ENCODE measurements at places on chromosomes 3 and 15.

GRCh38 chr15:43493703-43494472 is 932 bp upstream of the TP53BP1 start:
- DNase-seq, result no peak

DNA sequence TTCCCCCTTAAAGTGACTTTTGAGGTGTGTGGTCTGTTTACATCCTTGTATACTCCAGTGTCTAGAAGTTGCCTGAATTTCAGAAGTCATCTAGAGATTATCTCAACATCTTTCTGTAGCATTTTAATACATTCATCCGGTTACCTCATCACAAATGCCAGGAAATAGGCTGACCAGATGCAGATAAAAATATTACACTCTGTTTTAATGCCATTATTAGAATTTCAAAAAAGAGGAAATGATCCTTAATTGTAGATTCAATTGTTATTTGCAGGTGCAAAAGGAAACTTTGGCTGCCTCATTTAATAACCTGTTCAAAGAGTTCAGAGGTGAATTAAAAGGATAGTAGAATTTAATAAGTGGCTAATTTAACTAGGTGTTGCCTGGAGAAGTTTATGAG is 290.9 kb downstream of the C3orf38 start:
- DNase-seq, result no peak

DNA sequence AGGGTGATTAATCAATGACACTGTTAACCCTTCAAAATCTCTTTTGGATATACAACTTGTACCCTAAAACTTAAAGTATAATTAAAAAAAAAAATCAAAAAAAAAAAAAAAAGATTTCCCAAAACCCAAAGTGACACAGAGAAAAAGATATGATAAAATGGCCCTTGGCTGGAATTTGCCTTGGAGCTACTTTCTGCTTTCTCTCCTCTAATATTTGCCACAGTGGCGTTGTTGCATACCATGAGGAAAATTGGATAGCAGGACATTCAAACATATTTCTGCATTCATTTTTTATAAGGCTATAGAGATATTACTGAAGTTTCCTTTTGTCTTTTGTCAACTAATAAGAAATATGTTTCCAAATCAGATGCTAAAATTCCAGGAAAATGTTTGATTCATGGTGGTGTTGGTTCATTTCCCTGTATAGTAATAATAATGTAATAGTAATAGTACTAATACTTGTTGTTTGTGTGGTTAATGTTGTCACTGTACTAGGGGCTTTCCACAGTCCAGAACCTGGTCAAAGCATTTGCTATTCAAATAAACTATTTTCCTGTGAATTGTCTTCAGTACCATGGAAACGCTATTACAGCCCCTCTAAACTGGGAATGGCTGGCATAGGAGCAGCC is 441.3 kb upstream of the THBS1 start:
- no peak for DNase-seq

DNA sequence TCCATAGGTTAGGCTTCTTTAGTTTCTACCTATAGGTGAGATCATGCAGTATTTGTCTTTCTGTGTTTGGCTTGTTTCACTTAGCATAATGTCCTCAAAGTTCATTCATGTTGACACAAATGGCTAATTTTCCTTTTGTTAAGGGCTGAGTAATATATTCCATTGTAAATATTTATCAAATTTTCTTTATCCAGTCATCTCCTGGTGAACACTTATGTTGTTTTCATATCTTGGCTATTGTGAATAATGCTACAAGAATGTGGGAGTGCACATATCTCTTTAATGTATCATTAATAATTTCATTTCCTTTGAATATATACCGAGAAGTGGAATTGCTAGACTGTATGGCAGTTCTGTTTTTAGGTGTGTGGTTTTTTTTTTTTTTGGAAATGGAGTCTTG is 250.9 kb upstream of the SEMA6D start:
- DNase-seq, result no peak

DNA sequence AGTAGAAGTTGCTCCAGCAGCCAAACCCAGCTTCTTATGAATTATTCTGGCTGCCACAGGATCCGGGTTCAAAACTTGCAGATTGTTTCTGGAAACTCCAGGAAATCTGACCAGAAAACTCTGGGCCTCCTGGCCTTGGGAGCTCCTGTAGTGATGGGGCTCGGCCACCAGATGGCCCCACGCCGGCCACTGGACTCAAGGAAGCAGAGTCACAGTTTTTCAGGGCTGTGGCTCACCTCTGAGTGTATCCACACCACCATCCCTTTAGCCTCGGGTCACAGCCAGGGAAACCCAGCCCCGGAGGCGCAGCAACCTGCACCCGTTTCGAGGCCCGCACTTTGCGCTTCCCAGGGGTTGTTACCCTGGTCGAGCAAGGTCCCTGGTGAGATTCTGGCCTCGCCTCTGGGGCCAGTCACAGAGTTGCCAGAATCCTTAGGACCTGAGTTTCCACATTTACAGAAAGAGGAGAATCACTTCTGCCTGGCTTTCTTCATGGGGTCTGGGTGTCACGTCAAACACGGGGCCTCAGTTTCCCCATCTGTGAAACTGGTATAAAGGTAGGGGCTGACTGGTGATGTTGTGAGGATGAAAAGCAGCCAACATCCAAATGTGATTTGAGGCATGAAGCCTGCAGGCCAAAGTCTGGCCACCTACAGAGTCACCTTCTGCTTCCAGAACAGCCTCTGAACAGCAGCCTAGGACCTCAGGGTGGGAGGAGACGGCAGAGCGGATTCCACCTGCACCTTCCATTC is 53.5 kb upstream of the LCTL start:
- DNase-seq, result peak; percentile 28

DNA sequence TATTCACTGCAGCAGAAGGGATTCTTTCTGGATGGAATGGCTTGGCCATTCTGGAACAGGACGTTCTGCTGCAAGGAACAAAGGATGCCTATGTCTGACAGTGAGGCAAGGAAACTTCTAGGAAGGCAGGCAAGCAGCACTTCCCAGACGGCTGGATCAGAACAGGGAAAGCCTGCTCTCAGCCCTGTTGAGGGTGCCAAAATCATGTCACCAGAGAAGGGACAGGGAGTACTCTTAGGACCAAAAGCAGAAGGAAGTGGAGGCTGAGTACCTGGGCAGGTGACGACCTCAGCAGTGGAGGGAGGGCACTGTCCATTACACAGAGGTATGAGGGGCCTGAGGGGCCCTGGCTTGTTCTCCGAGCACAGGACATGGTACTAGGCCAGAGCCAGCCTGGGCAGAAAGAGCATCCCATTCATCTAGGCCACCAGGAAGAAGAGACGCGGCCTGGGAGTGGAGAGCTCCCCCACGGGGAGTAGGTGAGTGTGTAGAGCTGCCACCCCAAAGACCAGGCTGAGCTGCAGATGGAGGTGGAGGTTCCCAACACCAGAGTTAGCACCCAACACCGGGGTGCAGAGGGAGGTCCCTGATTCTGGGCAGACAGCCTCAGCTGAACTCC is 9.6 kb downstream of the KLF15 start:
- no peak for DNase-seq

DNA sequence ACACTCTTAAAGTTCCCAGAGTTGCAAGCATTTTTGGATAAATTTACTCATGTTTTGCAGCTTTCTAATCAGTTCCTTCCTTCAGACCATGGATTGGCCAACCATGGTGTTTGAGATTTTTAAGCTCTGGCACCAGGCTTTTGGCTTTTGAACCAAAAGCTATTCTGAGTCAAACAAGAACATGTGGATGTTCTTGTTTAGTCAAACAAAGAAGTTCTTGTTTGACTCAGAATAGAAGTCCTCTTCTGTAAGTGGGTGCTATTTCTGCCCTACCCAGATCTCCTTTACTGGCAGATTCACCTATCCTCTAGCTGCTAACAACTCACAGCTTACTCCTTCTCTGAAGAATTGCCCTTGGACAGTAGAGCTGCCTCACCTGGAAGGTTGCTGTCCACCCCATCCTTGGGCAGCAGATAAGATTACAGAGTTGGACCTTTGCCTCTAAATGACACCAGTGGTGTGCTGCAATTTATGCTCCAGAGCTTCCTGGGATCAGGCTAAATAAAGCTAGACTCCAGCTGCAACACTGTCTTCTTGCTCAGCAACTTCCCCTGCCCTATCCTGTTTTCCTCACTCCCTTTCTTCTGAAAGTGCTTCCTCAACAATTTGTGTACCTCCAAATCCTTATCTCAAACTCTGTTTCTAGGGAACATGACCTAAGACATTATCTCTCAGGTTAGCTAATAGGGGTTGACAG is 65.6 kb downstream of the COL6A6 start:
- no peak for DNase-seq

GRCh38 chr15:36183201-36183600 is 396.2 kb upstream of the CDIN1 start:
- DNase-seq, result no peak

DNA sequence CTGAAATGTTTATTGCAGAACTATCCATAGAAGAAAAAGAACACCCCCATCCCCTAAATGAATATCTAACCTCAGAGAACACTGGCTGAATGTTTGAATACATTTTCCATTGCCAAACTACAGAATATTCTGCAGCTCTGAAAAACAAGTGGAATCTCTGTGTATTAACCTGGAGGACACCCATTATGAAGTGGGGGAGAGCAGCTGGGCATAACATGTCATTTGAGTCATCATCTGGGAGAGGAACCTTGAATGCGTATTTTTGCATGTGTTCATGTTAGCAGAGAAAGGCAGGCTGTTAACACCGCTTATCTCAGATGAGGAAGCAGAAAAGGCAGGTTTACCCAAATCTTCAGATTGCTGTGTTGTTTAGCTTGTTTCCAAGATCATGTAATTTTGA is 31.5 kb downstream of the ESYT3 start:
- no peak for DNase-seq

- DNase-seq, result no peak
Observed at GRCh38 chr15:60424006-60424405, 26.2 kb upstream of the ANXA2 start.

- DNase-seq, result no peak
Observed at GRCh38 chr15:80946576-80946975, 43.0 kb downstream of the MESD start.

DNA sequence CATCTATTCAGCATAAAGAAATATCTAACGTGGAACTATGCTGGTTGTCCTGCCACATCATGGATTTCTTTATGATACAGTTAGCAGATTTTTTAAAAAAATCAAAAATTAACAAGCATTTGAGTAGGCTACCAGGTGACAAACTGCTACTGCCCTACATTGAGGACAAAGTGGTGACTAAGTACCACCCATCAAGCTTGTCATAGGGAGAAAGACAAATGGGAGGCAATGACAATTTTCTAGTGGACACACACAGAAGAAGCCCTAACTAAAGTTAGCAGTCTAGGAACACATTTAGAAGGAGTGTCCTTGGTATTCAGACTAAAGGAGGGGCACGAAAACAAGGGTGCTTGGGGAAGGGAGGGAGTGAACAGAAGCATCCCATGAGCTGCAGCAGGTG is 131.2 kb downstream of the TBL1XR1 start:
- no peak for DNase-seq

- DNase-seq, result peak; percentile 41
Observed at GRCh38 chr15:90142216-90143165, 40.2 kb upstream of the IDH2 start.

GRCh38 chr3:130609166-130609979 is 92.4 kb downstream of the COL6A6 start:
- no peak for DNase-seq

DNA sequence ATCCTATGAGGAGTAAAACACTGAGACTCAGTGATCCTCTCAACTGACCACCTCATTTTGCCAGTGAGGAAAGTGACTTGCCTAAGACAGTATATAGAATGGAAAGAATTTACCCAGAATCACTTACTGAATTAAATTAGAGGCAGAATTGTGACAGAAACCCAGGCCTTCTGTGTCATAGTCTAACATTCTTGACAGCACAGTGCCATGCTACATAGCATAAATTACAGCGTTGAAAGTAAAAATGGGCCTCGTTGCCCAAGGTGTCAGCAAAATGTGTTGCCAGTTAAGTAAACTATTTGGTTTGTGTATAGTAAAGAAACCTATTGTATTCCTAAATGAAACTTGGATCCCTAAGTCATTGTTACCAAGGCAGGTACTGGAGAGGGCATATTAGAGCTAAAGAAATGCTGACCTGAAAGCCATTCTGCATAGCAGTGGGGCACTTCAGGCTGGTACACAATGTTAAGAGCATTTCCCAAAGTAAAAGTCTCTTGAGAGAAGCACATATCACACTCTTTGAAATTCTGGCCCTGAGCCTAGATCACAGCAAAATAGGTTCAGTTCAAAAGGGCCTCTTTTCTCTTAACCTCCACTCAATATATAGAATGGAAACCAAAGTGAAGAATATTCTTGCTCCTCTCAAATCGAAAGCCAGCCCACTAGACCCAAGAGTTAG is 53.8 kb downstream of the HMG20A start:
- DNase-seq, result no peak

GRCh38 chr3:178623666-178624255 is 87.5 kb downstream of the KCNMB2 start:
- DNase-seq, result no peak

DNA sequence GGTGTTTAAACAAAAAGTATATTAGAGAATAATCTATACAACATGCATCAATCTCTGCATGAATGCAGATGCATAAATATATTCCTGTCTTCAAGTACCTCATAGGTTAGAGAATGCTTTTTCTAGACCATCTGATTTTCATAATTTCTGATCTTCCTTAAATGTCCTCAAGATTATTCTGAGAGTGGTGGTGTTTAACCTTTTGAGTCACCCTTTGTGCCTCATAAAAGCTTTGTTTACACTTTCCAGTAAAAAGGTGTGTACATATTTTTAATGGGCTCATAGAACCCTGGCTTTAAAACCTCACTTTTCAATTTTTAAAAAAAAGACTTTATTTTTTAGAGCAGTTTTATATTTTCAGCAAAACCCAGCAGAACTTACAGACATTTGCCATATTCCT is 41.0 kb upstream of the ABHD10 start:
- DNase-seq, result no peak

- no peak for DNase-seq
Observed at GRCh38 chr3:120566243-120566975, 29.7 kb upstream of the NDUFB4 start.

GRCh38 chr15:101255615-101256241 is 3.9 kb upstream of the CHSY1 start:
- DNase-seq, result no peak

GRCh38 chr3:191119415-191120295 is 79.4 kb upstream of the OSTN start:
- DNase-seq, result no peak

- peak; percentile 94 for DNase-seq
Observed at GRCh38 chr3:170869645-170870593, at the start of gene RPL22L1. Gene RPL22L1, minus strand, starts transcription at chr3:170870195. Its CDS starts 28 bp downstream, at chr3:170870167.

- DNase-seq, result no peak
Observed at GRCh38 chr15:65960586-65960985, 91.3 kb downstream of the RAB11A start.

- DNase-seq, result peak; percentile 12
Observed at GRCh38 chr3:45109771-45110508, 36.2 kb downstream of the CDCP1 start.

- no peak for DNase-seq
Observed at GRCh38 chr3:181578743-181579142, 133.0 kb upstream of the SOX2 start.

DNA sequence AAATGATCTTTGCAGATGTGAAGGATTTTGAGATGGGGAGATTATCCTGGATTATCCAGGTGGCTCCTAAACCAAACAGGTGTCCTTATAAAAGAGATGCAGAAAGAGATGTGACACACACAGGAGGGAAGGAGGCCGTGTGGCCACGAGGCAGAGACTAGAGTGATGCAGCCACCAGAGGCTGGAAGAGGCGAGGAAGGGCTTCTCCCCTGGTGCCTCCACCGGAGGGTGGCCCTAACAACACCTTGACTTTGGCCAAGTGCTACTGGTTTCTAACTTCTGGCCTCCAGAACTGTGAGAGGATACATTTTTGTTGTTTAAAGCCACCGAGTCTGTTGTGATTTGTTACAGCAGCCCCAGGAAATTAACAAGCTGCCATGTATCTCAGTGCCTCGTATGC is 127.1 kb downstream of the ASB7 start:
- no peak for DNase-seq
